ENCODE measurements at places on chromosomes 3 and 15.

DNA sequence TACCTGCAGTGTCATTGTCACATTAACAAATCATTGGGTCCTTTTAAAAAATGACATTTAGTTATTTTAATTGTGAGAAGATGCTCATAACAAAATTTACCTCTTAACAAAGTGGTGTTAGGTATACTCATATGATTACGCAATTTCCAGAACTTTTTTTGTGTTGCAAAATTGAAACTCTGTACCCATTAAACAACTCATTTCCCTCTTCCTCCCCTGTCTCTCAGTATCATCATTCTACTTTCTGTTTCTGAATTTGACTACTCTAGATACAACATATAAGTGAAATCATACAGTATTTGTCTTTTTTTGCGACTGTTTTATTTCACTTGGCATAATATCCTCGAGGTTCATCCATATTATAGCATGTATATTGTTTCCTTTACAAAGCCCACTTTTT lies 58.7 kb upstream of the CHST2 start:
- DNase-seq, result no peak

DNA sequence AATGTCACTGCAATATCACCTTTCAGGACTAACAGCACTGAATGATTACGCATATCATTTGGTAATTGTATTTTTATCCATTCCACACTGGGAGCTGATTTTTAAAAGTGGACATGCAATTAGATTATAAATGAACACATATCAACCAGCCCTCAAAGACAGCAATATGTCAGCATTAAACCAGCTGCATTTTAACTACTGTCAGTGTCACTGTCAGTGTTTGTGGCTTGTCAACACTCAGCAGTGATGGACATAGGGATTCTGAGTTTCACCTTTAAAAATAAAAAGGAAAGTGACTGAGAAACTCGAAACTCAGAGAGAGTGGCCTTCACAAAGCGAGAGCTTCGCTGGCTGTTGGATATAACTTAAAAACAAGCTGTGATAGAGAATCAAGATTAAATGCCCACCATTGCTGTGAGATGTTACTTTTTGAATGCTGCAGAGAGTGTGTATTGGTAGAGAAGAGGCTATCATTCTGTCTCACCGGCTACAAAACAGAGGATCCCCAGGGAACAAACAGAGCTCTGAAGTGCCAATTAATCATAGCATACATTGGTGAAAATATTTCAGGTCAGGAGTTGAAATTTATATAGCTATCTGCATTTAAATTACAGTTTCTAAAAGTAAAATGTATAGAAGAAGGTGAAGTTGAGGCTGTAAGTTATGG lies 635.8 kb downstream of the SQOR start:
- DNase-seq, result no peak

GRCh38 chr15:98321896-98322295 lies 326.4 kb upstream of the IGF1R start:
- DNase-seq, result no peak

GRCh38 chr3:117097351-117097750 lies 387.8 kb downstream of the TUSC7 start:
- DNase-seq, result no peak

GRCh38 chr3:188390775-188391443 lies 237.0 kb downstream of the LPP start:
- no peak for DNase-seq

DNA sequence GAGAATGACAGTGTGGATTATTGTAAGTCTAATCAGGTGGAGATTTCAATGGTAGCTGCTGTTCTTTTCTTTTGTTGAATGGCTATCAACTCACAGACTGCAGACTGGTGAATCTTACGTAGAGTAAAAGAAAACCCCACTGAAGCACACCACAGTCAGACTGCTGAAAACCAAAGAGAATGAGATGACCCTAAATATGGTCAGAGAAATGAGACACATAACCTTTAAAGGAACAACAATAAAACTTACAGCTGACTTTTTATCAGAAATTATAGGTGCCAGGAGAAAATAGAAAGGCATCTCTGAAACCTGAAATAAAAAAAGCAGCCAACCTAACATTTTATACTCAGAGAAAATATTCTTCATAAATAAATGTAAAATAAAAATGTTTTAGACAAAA lies 12.7 kb upstream of the UBE3A start:
- DNase-seq, result no peak

- no peak for DNase-seq
Measured at GRCh38 chr3:133996996-133997395, 32.7 kb downstream of the SLCO2A1 start.

GRCh38 chr15:100787567-100788417 lies 91.8 kb upstream of the ALDH1A3 start:
- DNase-seq, result no peak

- no peak for DNase-seq
Measured at GRCh38 chr3:2001306-2002108, 97.2 kb upstream of the CNTN4 start.

DNA sequence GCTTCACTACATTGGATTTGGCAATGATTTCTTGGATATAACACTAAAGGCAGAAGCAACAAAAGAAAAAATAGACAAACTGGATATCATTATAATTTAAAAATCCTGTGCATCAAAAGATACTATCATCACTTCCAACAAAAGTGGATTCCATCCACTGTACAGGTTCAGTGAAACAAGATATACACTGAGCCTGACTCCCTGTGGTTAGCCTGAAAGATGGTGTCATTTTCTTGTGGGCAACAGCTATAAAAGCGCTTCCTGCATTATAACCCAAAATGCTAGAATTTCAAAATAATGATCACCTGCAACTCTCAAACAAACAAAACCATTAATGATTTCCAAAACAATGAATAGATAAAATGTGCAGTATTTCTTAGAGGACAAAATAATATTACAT lies 39.6 kb upstream of the TBC1D23 start:
- no peak for DNase-seq

- DNase-seq, result no peak
Measured at GRCh38 chr15:67185051-67185450, 69.4 kb downstream of the AAGAB start.

DNA sequence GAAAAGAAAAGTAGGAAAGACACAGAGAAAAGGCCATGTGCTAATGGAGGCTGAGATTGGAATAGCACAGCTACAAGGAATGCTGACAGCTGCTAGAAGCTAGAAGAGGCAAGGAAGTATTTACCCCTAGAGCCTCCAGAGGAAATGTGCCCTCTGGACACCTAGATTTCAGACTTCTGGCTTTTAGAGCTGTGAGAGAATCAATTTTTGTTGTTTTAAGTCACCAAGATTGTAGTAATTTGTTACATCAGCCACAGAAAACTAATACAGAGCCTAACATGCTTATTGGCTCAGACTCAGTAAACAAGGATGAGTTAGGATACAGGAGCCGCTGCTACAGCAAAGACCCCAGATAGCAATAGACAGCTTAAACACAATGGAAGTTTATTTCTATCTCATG lies 33.1 kb upstream of the GLCE start:
- no peak for DNase-seq

DNA sequence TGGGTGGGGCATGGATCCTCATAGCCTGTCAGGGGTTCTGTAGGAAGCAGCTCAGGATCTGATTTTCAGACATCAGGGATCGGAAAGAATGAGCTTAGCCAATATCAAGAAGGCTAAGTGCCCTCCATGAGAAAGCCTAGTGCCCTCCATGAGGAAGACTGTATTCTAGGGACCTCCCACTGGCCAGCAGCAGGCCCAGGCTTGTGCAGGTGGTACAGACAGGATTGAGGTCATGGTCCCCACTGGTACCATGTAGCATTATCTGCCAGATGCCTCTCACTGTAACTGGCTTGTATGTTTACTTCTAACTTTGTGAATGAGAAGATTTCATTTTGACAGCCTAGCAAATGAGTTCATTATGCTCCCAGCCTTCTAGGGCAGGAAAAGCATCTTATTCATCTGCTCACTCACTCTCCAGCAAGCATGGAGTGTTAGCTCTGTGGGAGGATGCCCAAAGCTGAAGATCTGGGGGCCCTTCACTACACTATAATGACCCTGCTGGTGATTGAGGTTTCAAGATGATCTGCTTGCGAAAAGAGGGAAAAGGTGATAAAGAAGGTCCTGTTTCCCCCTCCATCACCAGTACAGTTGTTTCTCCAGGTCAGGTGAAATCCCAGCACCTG lies 7.5 kb downstream of the EPHB1 start:
- no peak for DNase-seq

DNA sequence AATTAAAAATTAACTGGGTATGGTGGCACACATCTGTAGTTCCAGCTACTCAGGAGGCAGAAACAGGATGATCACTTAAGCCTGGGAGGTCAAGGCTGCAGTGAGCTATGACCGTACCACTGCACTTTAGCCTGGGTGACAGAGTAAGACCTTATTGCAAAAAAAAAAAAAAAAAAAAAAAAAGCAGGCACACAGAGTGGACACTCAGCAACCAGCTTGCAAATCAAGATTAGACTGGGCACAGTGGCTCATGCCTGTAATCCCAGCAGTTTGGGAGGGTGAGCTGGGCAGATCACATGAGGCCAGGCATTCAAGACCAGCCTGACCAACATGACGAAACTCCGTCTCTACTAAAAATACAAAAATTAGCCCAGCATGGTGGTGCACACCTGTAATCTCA lies 5.4 kb downstream of the CLN6 start:
- no peak for DNase-seq

DNA sequence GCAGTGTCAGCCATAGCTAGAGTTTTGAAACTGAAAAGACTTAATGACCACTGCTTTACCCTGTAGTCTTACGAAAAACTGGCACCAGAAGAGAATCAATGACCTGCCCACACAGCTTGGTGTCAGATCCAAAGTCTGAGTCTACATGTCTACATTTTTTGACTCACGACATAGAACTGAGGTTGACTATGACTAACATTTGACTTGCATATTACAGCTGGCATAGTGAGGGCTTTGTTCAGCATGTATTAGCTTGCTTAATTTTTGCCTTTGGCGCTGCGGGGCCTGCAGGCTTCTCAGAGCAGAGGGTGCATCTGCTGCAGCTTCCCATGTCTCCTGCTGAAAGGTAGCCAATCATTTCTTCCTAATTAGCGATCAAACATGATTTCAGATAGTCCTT lies 167.0 kb downstream of the EBLN2 start:
- no peak for DNase-seq

- DNase-seq, result no peak
Measured at GRCh38 chr3:194285024-194285849, 65.9 kb downstream of the CPN2 start.

DNA sequence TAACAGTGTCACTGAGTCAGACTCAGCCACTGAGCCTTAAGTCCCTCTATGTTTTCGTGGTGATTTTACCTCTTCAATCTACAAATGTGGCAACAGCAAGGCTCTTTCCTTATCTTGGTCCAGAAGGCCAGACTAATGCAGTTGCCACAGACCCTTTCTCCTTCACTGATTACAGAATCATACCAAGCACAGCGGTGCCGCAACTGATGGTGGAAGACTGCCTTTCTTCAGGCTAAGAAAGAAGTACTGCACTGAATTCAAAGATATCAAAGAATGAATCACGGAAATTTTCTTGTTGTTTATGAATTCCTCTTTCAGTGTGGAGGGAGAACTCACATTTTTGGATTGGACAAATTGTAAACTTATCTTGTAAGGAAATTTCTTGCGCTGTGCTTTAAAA lies 18.6 kb downstream of the DCP1A start:
- no peak for DNase-seq

DNA sequence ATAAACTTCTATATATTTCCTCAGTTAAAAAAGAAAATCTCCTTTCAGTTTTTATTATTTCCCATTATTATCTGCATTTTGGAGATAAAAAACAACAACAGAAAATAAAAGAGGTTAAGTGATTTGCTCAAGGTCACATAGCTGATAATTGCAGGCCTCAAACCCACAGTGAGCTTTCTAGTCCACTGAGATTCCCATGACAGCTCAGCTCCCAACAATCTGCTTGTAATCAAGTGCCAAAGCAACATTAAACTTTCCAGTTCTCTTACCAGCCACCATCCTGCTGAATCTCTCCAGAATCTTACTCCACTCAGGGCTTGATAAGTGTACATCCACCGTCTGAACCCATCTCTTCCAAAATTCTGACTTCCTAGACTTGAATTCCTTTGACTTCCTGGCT lies 318.2 kb upstream of the SEMA6D start:
- no peak for DNase-seq

GRCh38 chr15:28889346-28889745 lies 3.6 kb downstream of the APBA2 start:
- no peak for DNase-seq

DNA sequence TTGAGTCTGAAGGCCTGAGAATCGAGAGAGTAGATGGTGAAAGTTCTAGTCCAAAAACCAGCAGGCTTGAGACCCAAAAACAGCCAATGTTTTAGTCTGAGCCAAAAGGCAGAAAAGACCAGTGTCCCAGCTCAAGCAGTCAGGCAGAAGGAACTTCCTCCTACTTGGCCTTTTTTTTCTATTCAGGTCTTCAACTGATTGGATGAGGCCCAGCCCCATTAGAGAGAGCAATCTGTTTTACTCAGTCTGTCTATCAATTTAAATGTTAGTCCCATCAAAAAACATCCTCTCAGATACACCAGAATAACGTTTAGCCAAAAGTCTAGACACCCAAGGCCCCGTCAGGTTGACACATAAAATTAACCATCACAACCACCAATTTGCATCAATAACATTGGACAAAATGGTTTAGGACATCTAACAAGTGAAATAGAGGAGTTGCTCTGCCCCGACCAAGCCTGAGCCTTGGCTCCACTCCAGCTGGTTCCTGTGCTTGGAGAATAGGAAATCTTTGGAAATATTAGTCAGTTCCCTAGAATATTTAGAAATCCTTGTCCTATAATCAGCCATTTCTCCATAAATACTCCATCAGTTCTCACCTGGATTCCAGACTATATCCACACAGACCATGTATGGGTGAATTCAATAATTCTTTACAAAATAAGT lies 51.4 kb upstream of the LIPC start:
- DNase-seq, result no peak

DNA sequence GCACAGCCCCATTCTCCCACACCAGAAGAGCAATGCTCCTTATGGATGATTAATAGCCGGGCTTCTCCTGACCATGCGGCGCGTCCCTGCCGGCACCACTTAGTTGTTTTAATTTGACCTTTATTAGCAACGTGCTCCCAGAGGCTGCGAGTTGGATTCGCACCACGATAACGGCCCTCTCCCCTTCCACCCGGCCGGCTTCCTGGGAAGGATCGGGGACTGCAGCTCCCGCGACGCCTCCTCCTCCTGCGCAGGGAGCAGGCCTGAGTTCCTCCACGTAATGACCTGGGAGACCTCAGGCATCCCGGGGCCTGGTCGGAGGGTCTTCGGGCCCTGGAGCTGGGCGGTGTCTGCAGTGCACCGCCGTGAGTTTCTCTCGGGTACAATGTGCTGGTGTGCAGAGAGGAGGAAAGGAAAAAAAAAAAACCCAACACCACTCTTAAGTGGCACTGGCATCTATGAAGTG lies 243.3 kb upstream of the TOPAZ1 start:
- no peak for DNase-seq

DNA sequence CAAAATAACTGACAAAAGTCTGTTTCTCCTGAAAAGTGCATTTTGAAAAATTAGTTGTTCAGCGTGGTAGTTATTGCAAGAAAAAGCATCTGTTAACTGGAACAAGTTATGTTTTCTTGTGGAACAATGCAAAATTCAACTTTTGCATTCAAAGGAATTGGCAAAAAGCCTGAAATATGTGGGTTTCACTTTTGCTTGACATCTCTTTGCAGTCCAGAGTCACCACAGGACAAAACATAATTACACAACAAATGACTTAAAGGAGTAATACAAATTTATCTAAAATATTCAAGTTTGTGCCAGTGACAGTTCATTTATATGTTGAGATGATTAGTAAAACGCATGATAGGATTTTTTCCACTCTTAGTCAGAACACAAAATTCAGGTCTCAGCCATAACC lies 96.3 kb upstream of the P2RY1 start:
- no peak for DNase-seq
